Caki2 (cell line): ENCODE measurements at places on chromosomes 2 and 18. TPM values are rescaled to one million over a fixed set of nuclear protein-coding genes. Genes with fewer than 3 reads are reported as not detected.

KATNAL2 gene
- 1.2 and 10.5 TPM in 2 replicates for total RNA-seq

LAPTM4A gene
- 143 and 161 TPM in 2 replicates for total RNA-seq

KCNG3 gene
- total RNA-seq: 0.51 and 1.9 TPM in 2 replicates

- DNase-seq: no peak
Measured at GRCh38 chr2:7071916-7072556, 154.8 kb downstream of the RNF144A start.

DNA sequence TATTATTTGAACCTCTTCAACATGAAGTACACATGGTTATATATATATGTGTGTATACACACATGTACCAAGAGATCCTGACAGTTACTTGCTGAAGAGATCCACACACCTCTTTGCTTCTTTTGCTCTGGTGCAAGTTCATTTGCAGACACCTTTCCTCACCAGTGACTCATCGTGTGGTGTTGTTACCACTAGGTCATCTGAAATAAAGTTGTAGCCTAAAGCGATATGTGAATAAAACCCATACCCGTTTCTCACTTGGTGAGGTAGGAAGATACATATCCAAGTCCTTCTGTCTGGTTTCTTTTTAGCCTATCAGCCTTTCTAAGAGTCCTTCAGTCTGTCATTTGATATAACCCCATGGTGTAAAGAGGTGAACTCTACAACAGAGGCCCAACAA is 379.4 kb upstream of the RAB12 start:
- DNase-seq: no peak

- no peak for DNase-seq
Measured at GRCh38 chr2:163436963-163437362, 298.8 kb downstream of the FIGN start.

DNA sequence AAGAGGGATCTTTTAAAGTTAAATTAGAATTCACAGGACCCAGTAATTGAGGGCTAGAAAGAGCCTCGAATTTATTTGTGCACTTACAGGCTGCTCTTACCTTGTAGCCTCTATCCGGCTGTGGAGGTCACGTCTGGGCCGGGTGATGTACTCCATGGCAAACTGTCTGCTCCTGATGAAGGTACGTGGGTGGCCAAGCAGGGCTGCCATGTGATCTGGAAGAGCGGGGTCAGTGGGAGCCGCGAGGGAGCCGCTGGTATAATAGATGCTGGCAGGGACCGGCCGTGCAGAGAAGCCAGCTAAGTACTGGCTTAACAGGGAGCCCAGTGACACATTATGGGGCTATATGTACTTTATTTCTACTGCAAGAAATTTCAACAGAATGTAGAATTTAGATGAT is 59.2 kb downstream of the ADI1 start:
- DNase-seq: no peak

DNA sequence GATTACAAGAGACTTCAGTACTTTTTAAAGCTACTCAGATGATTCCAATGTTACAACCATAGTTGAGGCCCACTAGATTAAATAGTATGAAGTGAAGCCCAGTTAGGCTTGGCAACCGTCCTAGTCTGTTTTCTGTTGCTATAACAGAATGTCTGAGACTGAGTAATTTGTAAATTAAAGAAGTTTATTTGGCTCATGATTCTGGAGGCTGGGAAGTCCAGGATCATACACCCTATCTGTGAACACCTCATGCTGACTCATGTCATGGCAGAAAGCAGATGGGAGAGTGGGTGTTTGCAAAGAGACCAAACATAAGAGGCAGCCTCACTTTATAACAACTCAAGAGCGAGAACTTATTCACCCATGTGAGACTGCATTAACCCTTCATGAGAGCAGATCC is 63.1 kb downstream of the CCDC150 start:
- no peak for DNase-seq
